Thoracic aorta (tissue), 2 donors: ENCODE measurements at places on chromosomes 2 and 18.

- DNase-seq: no peak
- H3K36me3 ChIP-seq: peaks cover 2% of the 10 kb centered on the region
- H3K27me3 ChIP-seq: no peaks in the 10 kb centered on the region
- peaks cover 3% of the 10 kb centered on the region for H3K4me1 ChIP-seq
Measured at GRCh38 chr2:8983571-8983970, 19.9 kb downstream of the MBOAT2 start.

GRCh38 chr18:60698901-60699300 lies 326.3 kb upstream of the MC4R start:
- H3K27me3 ChIP-seq: no peaks in the 10 kb centered on the region
- H3K4me1 ChIP-seq: no peaks in the 10 kb centered on the region
- no peak overlapping the region for H3K4me3 ChIP-seq
- H3K36me3 ChIP-seq: no peaks in the 10 kb centered on the region
- no peak for DNase-seq
- no peak overlapping the region for H3K27ac ChIP-seq

DNA sequence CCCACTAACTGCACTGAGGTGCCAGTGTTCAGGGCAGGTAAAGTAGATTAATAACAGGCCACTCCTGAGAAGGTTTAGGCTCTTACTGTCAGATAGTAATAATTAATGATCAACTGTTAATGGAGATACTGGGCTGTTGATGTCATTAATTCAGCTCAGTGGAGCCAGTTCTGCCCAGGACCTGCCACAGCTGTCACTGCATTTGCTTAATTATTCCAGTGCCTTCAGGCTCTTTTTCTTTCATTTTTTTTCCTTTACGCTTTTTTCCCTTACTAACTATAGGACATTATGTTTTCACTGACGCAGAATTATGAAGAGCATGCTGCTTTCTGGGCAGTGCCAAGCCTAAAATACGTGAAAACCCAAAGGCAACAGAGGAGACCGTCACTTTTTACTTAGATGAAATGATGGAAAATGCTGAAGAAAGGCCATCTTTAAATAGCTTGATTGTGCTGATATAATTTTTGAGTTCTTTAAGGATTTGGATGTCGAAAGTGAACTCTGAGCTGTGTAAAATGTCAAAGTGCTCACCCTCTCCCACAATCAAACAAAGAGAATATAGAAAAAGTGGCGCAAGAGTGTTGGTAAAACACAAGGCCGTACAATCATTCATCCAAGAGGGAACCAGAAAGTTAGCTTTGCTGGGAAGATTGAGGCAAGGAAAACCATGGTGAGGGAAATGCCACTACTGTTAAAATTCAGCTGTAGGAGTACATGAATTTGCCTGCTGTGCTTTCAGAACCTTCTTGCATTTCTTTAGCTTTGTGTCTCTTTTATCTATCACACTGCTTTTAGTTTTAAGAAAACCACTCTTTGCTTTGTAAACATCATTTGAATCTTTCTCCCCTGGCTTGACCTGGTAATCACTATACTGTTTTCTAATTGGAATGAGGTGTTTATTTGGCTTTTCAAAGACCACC lies 192.0 kb upstream of the ZEB2 start:
- no peak for DNase-seq
- H3K27ac ChIP-seq: peak overlapping the region; percentile 52
- no peaks in the 10 kb centered on the region for H3K36me3 ChIP-seq
- no peak overlapping the region for H3K4me3 ChIP-seq

DNA sequence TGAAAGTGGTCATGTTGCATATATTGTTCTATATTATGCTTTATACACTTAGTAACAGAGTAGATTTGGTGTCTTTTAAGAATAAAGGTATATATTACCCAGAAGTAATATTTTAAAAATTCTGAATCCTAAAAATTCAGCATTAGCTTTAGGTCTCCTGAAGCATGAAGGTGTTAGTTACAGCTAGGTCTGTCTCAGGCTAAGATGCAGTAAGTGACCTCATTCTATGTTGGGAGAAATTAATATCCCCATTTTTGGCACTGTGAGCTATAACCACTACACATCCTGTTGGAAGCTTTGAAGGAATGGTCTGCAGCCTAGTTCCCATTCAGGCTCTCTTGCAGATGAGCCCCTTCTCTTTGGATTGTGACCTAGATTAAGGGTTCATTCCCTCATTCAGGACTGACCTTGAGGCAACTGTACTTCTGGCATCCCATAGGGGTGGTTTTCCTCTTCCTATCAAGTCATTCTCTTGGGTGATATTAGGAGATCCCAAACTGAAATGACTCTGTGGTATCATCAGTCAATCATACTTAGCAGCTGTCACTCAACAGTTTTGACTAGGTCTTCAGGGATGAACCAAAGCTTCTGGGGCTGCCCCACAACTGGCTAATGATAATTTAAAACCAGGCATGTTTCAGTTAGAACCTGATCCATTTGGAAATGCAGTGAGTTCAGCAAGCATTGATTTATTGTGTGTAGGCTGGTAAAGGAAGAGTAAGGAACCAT lies 117.7 kb downstream of the GPD2 start:
- no peak for DNase-seq
- no peaks in the 10 kb centered on the region for H3K4me1 ChIP-seq
- H3K27me3 ChIP-seq: no peaks in the 10 kb centered on the region
- no peak overlapping the region for H3K27ac ChIP-seq
- no peak overlapping the region for H3K4me3 ChIP-seq
- no peaks in the 10 kb centered on the region for H3K36me3 ChIP-seq

DNA sequence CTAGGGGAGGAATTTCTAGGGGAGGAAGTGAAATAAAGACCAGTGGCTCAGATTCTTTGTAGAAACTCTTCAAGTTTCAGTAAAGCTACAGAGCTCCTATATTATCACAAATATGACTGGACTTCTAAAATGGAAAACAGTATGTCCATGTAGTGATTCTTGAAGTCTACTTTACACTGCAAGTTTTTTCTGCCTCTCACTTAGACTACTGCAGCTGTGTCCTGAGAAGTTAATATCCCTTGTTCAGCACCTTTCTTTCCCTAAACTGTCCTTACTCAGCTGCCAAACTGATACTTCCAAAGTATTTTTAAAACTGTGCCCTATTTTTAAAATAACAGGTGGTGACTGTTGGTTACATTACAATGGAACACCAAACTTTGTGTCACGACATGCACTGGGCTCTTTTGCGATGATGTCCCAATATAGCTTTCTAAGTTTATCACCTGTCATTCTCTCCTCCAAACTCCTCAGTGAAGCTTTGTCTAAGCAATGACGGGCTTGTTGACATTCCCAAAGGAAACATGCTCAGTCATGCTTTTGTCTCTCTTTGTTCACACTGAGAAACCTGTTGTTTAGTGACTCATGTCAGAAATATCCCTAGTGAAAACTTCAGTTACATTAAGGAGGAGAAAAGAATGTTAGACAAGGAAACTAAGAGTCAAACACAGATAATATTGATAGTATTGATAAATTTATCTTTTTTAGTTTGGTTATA lies 341.1 kb downstream of the ARL6IP6 start:
- no peaks in the 10 kb centered on the region for H3K4me1 ChIP-seq
- H3K27me3 ChIP-seq: no peaks in the 10 kb centered on the region
- H3K27ac ChIP-seq: no peak overlapping the region
- no peaks in the 10 kb centered on the region for H3K36me3 ChIP-seq
- H3K4me3 ChIP-seq: no peak overlapping the region

- no peak for DNase-seq
- no peaks in the 10 kb centered on the region for H3K27me3 ChIP-seq
- no peaks in the 10 kb centered on the region for H3K4me1 ChIP-seq
- H3K4me3 ChIP-seq: no peak overlapping the region
Measured at GRCh38 chr18:31555971-31556747, 35.5 kb upstream of the TTR start.

DNA sequence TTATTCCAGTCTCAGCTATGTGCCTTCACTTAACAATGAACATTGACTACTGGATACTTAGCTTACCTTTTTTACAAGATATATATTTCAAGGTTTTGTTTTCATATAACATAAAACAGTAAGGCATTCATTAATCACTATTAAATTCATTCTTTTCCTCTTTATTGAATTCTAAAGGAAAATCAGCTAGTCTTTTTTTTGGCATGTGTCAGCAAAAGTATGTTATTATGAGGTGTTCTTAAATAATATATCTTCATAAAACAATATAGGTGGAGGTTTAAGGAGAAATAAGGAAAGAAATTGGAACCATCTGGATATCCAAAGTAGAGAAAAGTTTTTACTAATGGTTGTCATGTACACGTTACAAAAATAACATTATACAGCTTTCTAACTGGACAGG lies 472.6 kb downstream of the ARHGAP15 start:
- H3K36me3 ChIP-seq: no peaks in the 10 kb centered on the region
- H3K4me3 ChIP-seq: no peak overlapping the region
- H3K4me1 ChIP-seq: peaks cover 3% of the 10 kb centered on the region
- H3K27ac ChIP-seq: no peak overlapping the region

GRCh38 chr2:76318848-76319360 lies 608.2 kb upstream of the GCFC2 start:
- no peaks in the 10 kb centered on the region for H3K36me3 ChIP-seq
- no peak for DNase-seq
- H3K27me3 ChIP-seq: no peaks in the 10 kb centered on the region
- no peak overlapping the region for H3K27ac ChIP-seq
- H3K4me1 ChIP-seq: no peaks in the 10 kb centered on the region

- no peak overlapping the region for H3K27ac ChIP-seq
- DNase-seq: no peak
- H3K36me3 ChIP-seq: no peaks in the 10 kb centered on the region
- H3K4me1 ChIP-seq: no peaks in the 10 kb centered on the region
- no peaks in the 10 kb centered on the region for H3K27me3 ChIP-seq
Measured at GRCh38 chr2:232362174-232362900, 16.2 kb upstream of the ALPP start.
